Tibial nerve (tissue), 4 donors: ENCODE measurements at places on chromosomes 7 and 10. TPM values are rescaled to one million over a fixed set of nuclear protein-coding genes. Genes with fewer than 3 reads are reported as not detected.
A peak's percentile ranks its signal among the peaks of the same experiment; 100 is the strongest.

GRCh38 chr7:131231381-131232220 is 96.1 kb upstream of the MKLN1 start:
- DNase-seq, result peak; percentile 28

GRCh38 chr7:131249003-131249402 is 78.7 kb upstream of the MKLN1 start:
- peak; percentile 74 for DNase-seq

DNA sequence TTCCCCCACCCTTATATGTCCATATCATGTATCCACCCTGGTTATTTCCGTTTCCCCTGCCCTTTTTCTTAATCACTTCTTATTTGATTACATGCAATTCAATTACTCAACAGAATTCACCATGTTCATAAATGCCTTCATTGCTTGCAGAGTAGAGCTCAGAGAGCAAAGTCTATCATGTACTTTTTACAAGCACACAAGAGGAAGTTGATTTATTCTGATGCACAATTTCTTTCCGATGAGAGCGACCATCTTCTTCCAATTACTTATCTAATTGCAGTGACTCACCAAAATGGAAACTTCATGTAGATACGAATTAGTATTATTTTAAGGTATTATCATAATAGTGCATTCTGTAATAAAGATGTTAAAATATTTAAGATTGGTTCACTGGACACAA is 430.5 kb upstream of the KLF6 start:
- DNase-seq, result no peak

DNA sequence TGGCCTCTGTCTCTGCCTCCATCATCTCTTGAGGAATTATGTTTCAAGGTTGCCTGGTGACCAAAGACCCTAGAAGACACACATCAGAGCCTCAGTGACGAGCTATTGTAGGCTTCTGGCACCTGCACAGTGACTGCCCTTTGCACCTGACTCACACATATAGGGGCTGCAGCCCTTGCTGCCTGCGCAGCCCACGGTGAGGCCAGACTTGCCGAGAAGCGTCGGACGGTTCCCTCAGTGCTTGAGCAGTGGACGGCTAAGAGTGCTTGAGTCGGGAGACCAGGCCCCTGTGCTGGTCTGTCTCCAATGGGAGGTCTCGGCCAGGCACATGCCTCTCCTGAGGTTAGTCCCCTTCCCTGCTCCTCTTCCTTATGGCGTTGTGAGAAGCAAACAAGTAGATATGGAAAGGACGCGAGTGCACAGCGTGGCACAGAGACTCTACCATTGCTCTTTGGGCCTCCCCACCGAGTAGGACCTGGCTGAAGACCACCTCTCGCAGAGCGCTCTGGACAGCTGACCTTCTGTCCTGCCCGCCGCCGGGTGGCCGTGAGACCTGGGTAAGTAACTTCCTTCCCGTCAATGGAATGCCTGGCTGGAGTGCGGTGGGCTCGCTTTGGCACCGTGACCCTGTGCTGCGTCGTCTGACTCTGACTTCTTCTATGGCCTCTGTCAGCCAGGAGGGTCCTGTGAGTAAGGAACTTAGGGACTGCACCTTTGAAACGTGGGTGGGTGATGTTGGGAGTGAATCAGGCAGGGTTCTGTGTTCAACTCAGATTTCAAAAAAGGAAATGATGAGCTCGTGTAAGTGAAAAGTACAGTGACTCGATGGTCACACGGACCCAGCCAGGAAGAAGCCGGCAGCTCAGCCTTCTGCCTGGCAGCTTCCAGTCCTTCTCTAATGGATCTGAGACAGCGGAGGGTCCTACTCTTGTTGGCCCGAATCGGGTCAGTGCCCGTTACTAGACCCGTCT is 33.7 kb downstream of the ZNF775 start:
- DNase-seq, result no peak

GRCh38 chr10:15588635-15589508 is 130.8 kb downstream of the ITGA8 start:
- DNase-seq, result no peak

SDHAF3 gene
- total RNA-seq, result 13.8 TPM
